ENCODE measurements at places on chromosomes 11 and 22.

DNA sequence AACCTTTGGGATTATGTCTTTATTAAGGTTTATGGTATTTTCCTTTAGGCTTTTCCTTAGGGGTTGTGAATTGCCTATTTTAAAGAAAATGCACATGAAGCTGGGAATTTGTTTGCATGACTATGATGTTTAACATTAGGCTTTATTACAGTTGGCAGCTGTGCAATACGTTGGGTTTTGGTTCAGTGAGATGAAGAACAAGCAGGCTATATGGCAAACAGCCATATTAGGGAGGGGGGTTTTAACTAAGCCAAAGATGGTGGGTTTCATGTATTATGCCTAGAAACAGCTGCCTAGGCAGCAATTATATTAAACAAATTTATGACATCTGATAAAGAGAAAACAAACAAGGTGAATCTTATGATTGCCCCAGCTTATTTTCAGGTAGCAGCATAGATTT lies 880.8 kb downstream of the FAM181B start:
- DNase-seq: no peak

- no peak for DNase-seq
Measured at GRCh38 chr11:11672789-11673188, 51.0 kb upstream of the GALNT18 start.

DNA sequence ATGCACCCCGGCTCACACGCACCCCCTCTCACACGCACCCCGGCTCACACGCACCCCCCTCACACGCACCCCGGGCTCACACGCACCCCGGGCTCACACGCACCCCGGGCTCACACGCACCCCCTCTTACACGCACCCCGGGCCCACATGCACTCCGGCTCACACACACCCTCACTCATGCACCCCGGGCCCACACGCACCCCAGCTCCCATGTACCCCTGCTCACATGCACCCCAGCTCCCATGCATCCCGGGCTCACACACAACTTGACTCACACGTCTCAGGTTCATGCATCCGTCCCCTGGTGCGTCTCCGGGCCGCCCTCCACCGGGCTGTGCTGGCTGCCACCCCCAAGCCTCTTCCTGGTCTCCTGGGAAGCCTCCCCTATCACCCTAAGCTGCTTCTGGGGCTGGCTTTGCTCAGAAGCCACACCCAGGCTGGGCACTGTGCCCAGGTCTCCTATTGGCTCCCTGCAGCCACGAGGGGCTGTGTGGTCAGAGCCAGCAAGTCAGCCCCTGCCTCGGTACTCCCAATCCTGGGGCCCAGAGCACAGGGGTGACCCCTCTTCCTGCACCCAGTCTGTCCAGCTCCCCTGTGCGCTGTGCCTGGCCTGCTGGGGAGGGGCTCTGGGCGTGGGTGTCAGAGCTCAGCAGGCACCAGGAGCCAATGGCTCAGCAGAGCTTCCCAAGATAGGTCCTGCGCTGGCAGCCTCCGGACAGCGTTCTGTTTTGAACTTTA lies 16.9 kb downstream of the TSPAN4 start:
- no peak for DNase-seq

DNA sequence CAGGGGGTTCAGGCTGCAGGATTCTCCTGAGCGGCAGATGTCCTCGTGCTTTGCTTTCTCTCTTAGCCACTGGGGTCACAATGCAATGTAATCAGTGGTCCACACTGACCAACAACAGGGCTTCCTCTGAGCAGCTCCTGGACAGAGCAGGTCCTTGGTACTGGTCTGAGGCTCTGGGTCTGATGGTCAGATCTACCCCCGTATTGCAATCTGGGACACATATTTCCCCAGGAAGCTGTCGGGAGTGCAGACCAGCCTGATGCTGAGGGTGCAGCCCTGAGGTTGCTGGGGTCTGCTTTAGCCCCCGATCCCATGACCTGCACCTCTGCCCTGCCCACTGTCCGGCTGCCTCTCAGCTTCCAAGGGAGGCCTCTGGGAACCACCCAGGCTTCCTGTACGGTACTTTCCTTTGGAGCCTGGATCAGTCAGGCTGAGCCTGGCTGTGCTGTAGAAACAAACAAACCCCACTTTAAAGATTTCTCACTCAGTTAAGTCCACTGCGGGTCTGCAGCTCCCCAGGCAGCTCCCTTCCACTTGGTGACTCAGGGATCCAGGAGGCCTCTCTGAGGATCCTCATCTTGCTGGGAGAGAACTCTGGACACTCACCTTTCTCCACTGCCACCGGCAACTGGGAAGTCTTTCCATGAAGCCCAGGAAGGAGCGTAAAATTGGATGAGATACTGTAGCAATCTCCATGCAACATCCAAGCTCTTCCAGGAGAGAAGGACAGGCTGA lies 1046.6 kb downstream of the TBC1D22A start:
- no peak for DNase-seq

DNA sequence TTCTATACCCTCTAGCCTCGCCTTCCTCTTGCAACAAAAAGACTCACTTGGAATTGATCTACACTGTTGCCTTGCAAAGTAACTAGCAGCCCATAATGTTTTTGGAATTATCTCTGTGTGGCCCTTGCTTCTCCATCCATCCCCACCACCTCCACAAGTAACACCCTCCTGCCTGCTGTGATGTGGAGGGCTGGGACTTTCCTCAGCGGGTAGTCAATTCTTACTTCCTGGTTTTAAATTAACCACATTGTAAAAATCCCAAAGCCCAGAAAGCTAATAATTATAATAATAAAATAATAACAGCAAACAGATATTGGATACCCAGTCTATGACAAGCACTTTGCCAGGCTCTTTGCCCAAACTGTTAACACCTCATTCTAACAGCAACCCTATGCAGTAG lies 40.8 kb upstream of the GALNT18 start:
- no peak for DNase-seq

DNA sequence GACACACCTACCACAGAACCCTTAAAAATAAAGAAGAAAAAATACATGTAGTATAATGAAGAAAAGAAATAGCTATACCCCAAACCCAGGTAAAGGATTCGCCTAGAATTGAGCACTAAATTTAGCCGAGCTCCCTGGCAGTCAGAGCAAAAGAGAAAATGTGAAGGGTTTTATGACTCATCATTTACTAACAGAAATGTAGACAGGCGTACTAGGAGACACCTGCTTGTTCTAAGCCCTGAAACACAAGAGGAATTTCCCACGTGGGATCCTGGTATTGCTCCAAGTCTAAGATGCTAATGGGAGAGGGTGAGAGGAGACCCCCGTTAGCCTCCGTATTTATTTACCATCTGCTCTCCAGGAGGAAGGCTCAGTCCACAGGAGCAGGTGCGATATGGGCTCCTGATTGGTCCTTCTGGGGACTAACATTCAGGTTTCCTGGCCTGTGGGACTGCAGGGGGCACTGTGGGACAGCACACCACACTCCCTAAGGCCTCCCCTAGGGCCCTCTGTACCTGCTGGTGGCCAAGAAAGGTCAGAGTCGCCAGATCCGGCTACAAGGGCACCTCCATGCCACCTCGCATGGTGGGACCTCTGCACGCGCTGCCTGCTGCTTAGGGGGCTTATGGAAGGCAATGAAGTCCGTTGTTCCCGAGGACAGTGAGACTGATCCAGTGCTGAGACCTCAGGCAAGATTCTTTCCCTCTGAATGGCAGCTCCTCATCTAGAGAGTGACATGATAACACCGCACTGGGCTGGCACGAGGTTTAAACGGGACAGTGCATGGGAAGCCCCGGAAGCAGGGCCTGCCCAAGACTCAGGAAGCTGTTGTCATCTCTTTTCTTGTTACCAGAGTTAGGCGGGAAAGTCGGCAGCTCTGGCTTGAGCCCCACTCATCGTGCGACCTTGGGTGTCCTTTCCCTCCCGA lies 25.8 kb downstream of the KCNC1 start:
- DNase-seq: no peak

DNA sequence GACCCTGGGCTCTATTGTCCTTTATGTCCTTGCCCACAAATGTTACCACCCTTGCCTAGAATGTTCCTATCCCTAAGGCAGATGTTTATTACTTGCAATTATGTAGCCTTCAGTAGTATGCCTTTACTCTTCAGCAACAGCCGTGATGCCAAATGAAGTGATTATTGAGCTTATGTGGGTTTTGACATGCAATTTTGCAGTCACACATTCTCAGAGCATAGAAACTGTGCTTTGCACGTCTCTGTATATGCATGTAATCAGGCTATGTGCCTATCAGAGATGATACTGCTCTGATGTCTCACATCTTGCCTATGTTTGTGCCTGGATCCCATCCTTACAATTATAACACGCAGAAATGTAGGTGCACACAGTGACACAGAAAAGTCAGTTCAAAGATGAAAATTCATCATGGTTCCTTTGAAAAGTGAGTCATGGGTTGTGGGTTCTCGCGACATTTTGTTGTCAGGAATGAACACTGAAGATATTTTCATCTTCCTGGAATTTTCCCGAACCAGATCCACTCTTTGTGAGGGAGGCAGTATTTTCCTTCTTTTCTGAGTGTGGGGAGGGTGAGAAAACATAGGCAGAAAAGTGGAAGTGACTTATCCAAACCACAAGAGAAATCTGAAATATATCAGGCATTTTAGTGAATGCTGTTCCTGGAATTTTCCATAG lies 81.1 kb downstream of the BMAL1 start:
- DNase-seq: no peak
